ENCODE measurements at places on chromosomes 3 and 15.
A peak's percentile ranks its signal among the peaks of the same experiment; 100 is the strongest.

DNA sequence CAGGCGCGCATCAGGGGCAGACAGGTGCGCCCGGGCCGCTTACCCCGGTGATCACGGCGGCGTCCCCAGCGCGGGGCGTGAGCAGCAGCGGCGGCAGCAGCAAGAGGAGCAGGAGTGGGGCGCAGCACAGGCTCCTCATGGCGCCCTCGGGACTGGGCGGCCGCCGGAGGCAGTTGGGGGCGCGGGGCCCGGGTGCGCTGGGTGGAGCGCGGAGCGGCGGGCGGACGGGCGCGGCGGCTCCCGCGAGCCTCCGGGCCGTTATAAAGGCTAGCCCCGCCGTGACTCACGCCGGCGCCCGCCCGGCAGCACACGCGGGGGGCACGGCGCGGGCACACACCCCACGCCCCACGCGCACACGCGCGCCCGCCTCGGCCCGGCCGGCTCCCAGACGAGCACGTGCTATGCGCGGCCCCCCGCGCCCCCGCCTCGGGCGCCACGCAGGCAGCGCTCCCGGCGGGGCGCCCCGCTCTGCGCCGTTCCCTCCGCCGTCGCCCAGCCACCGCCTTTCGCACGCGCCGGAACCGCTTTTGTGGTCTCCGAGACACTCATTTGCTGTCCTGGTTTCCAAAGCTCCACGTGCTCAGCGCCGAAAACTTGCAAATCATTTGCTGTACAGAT, at the start of gene PROK2:
TSS of gene PROK2 (minus strand) at position 235 of the 618 bp plus-strand sequence. CDS start at position 139, 96 bp downstream.
- DNase-seq, result peak; percentile 35

DNA sequence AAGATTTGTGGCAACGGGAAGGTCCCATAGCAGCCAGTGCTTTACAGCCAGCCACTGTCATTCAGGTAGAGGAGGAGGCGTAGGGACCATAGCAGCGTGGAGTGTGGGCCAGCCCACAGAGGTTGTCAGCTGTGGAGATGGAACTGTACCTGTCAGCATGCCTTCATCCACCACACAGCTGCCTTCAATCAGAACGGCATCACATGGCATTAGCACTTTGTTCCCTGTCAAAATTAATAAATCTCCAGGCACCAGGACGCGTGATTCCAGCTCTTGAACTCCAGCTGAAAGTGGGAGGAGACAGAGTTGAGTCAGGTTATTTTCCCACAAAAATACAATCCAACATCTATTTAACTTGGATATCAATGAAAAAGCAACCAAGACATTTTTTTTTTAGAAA, 84.0 kb downstream of the ATP13A4 start:
- no peak for DNase-seq

- no peak for DNase-seq
Observed at GRCh38 chr15:44261007-44261706, 27.4 kb upstream of the GOLM2 start.

- DNase-seq, result no peak
Observed at GRCh38 chr15:51224428-51224827, 114.0 kb downstream of the CYP19A1 start.

- no peak for DNase-seq
Observed at GRCh38 chr15:25797936-25798901, 64.9 kb downstream of the ATP10A start.

DNA sequence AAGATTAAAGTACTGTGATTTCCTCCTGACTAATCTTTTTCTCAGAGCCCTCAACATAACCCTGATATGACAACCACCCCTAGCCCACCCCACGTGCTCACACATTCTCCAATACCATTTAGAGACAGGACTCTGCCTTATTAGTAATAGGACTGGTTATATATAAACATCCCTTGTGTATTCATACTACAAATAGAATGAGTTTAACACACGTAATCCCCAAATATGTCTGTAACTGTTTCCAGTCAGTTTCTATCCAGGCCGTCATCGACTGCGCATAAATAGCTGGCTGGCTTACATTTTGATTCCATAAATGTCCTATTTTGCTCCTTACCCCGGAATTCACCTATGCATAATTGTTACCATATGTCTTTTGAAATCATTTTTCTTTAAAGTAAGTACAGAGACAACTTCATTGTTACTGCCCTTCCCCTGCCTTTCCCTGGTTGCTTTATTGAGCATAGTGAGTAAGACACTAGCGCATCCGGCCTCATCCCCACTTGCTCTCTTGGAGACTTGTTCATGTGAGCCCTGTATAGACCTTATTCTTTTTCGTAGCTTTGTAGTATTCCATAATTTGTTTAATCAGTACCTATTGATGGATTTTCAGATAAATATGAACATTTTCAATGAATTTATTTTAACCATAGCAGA, 3.5 kb upstream of the P2RY14 start:
- DNase-seq, result no peak

DNA sequence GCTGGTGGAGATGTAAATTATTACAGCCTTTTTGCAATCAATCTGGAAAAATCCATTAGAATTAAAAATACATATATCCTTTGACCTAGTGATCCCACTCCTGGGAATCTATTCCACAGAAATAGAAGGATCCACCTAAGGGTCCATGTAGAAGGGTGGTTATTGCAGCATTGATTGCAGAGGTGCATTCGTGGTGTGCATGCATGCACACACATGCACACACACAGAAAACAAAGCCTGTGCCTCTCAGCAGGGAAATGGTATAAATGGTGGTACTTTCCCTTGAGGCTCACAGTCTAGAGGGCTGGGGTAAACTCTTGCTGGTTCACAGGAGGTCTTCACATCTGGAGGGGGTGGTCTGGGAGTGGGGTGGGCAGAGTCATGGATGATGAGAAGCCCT, 19.4 kb upstream of the ADPGK start:
- DNase-seq, result no peak

- no peak for DNase-seq
Observed at GRCh38 chr3:129560269-129560787, 17.4 kb downstream of the H1-8 start.

DNA sequence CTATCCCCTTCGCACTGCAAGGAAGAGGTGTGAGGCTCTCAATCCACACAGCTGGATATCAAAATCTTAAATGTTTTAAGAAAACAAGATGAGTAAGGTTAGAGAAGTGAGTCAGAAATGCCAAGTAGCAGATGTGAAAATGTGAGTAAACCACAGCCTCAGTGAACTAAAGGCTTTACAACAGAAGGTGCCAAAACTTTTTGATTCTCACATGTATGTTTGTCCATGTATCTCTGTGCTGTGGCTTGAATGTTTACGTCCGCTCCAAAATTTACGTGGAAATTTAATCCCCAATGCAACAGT, 126.8 kb upstream of the PFN2 start:
- DNase-seq, result no peak

GRCh38 chr15:41634072-41634626, 26.1 kb upstream of the MGA start:
- no peak for DNase-seq

GRCh38 chr3:173395412-173396181, 1.9 kb upstream of the NLGN1 start:
- DNase-seq, result peak; percentile 54

GRCh38 chr15:39331584-39331983, 249.3 kb upstream of the THBS1 start:
- DNase-seq, result no peak

Measured in stimulated activated CD4-positive, alpha-beta T cell treated with anti-CD3 and anti-CD28 coated beads, Interleukin-1b, Interleukin-23, amount 100 ng/mL, for 48 hours (primary cell).